NCI-H1417 (cell line): ENCODE measurements at places on chromosomes 3 and 15.

DNA sequence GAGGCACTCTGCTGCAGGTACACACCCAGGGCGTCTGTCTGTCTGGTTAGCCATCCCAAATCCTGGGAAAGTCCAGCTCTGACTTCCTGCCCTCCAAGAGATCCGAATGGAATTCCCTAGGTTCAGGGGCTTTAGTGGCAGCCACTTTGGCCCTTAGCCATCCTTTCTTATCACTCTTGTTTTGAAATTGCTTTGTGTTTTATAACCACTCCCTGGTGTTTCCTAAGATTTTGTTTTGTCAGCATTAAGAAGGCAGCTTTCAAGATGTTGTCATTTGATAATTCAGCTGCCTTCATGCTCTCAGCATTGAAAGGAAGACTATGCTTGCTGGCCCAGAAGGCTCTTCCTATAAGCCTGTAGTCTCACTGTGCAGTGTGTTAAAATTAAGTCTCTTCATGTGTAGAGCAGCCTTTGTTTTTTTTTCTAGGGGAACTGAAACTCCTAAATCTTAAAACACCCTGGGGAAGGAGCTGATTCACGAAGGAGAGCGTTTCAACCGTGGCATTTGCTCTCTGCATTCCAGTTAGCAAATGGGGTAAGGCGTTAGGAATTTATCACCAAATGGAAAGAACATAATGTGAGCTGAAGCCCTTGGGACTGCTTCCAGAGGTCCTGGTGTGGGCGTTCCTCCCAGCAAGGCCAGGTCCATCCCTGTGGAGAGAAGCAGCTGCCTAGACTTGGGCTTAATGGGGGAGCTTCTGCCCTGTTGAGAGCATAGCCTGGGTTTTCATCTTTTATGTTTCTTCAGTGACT is 14.2 kb upstream of the CLEC3B start:
- no peak for DNase-seq

DNA sequence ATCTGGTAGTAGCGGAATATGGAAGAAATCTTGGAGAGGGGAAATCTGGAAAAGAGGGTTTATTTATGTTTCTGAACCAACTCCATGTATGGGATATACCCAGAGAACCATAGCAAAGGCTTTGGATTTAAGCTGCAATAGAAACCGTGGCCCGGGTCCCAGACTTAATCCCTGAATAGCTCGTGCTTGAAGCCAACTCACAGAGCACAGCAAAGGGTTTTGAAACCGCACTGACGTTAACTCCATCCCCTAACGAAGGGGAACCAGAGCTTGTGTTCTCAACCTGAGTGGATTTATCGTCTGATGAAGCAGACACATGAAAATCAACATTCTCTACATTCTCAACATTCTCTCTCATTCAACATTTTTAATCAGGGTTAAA is 154.6 kb downstream of the APBA2 start:
- DNase-seq: no peak

DNA sequence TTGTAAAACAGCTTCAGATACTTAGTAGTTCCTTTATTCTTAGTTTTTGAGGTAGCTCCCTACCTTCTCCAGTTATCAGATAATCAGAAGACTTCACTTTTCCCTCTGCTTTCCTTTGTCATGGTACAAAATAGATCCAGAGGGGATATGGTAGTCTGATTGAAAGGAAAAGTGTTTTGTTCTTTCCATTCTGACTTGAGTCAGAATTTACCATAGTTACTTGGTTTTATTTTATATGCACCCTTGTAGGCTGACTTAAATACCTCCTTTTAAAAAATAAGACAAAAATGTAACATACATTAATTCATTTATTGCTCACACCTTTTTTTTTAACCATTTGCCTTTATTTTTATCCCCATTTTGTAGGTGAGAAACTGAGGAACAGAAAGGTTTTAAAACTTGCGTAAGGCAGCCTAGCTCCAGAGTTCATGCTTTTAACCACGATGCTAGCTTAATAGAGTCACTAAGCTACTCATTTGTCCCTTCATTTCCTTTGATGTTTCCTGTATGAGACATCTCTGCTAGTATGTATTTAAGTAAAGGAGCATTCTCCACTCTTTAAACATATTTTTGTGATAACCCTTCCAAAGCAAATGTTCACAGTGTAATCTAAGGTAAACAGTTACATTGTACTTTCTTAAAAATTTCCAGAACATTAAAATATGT is 187.5 kb downstream of the KLHL25 start:
- no peak for DNase-seq

- DNase-seq: no peak
Observed at GRCh38 chr3:51937014-51937413, 4.7 kb downstream of the RRP9 start.

DNA sequence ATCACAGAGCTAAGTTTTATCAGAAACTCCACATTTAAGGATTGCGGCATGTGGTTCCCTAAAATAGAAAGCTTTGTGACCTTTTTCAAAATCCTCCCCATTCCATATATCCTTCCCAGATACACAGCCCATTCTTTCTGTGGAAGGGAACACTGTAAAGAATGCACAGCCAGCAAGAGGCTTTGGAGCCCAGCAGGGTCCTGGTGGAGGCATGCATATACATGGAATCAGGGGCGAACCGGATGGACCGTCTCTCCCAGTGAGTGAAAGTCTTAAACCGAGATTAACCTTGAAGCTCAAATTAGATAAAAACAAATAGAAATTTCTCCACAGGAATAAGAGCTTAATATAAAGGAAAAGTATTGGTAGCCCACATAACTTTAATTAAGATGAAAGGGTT is 436.2 kb upstream of the MDFIC2 start:
- no peak for DNase-seq

DNA sequence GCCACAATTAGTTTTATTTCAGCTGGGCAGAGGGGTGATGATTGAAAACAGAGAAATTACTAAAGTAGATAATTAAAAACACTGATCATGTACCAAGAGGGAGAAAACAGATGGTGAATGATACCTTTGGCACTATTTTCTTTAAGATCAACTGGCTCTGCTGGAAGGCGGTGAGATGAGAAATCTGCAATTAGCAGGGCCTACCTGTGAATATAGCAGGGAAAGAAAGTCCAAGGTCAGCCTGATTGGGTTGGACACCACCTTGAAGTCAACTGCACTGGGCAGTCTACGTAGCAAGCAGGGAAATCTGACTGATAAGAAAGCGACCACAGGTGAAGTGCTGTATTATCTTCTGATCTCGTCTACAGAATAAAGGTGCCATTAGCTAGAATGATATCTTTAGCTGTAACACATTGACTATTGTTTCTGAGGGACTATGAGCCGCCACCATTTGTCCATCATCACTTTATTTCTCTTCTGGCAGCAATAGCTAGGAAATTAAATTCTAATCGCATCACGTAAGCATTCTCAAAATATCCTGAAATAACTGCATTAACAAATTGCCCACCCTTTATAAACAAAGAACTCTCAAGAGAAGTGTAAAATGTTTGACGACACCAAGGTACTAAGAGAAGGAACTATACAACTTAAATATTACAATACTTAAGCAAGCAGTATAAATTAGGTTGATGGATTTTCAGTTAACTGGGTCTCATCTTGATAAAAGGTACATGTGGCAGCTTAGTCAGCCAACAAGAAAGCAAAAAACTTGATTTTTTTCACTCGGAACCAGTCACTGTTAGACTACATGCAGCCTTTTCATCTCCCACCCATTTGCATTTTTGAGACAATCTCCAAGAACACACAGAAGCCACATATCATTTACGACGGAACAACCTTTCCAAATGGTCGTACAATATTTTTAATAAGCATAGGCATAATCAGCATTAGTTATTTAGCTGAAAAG is 1.3 kb downstream of the NEDD4 start:
- no peak for DNase-seq

- no peak for DNase-seq
Observed at GRCh38 chr3:136811701-136812100, 7.2 kb upstream of the SLC35G2 start.

DNA sequence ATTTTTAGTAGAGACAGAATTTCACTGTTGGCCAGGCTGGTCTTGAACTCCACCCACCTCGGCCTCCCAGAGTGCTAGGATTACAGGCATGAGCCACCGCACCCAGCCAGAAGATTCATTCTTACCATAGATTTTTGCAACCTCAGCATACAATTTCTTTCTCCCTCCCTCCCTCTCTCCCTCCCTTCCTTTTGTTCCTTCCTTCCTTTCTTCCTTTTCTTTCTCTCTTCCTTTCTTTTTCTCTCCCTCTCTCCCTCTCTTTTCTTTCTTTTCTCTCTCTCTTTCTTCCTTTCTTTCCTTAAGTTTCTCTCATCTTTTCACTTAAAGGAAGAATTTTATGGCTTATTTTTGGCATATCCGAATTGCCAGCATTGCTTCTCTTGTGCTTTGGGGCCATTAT is 58.0 kb downstream of the PRKAR2A start:
- no peak for DNase-seq

DNA sequence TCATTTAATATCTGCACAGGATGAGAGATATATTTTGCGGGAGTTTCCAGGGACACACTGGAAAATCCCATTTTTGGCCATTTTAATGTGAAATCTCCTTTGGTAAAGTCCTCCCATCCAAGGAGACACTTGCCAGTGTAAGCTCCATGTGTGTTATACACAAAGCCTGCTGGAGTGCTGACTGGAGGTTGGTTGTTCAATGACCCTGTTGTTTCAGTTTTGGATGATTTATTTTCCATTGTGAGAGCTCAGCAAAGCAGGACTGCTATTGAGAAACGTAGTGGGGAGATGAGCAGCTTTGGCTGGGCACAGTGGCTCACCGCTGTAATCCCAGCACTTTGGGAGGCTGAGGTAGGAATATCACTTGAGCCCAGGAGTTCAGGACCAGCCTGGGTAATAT is 127.7 kb downstream of the NUP210 start:
- DNase-seq: no peak

DNA sequence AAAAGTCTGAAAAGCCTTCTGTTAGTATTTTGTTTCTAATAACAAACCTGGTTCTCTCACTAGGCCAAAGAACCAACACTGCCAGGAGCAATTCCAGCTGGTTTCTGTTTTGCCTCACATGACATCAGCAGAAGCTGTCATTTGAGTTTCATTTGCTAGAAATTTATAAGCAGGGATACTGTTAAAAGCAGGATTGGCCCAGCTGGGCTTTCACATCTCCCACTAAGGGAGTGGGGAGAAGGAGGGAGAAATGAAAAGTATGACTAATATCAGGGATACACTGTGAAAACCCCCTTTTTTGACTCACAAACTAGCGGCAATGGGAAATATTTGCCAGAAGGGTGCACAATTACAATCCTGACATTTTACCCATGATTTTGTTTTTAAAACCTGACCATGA is 5.3 kb downstream of the CCDC80 start:
- DNase-seq: peak; percentile 20

GRCh38 chr15:63791228-63791627 is 42.5 kb downstream of the HERC1 start:
- DNase-seq: no peak

GRCh38 chr15:59686389-59686788 is 2.7 kb downstream of the BNIP2 start:
- DNase-seq: no peak

- no peak for DNase-seq
Observed at GRCh38 chr3:140051019-140051957, 116.3 kb downstream of the CLSTN2 start.

DNA sequence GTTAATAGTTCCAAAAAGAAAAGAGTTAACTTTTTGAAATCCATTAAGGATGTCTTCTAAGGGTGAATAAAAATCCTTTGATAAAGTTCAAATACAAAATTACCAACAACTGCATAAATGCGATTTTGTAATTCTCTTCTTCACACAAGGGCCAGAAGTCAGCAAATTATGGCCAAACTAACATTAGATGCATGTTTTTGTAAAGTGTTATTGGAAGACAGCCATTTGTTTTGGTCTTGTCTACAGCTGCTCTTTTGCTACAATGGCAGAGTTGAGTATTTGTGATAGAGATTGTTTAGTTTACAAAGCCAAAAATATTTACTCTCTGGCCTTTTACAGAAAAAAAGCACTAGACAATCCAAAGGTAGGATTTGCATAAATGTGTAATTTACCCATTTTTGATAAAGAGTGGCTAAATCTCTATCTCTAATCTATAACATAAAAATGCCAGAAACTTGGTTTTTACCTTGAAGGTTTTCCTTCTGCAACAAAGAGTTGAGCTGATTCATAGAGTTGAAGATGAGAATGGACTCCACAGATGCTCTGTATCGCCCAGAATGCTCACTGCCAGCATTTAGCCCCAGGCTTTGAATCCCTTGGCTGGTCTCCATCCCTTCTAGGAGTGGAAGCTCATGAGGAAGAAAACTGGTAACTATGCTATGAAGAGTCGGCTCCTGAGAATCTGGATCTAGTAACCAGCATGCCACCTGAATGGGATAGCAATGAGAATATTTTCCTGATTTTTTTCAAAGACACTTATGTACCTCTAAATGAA is 64.5 kb downstream of the POLQ start:
- DNase-seq: no peak

- no peak for DNase-seq
Observed at GRCh38 chr15:45157974-45158373, 28.2 kb downstream of the DUOX1 start.

DNA sequence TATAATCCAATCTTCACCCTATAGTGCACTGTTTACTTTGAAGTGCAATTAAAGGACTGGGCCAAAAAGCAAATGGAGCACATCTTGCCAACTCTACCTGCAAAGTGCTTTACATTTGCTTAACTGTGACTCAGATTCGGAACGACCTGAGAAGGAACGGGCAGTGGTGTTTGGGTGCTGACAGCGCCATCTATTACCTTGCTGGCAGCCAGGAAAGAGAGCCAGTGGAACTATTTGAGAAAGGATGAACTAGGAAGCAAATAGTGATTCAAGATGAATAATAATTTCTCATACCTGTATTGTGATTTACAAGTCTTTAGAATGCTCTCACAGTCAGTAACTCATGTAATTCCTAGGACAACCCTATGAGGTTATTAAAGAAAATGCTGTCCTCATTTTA is 312.9 kb downstream of the PDCD6IP start:
- no peak for DNase-seq

DNA sequence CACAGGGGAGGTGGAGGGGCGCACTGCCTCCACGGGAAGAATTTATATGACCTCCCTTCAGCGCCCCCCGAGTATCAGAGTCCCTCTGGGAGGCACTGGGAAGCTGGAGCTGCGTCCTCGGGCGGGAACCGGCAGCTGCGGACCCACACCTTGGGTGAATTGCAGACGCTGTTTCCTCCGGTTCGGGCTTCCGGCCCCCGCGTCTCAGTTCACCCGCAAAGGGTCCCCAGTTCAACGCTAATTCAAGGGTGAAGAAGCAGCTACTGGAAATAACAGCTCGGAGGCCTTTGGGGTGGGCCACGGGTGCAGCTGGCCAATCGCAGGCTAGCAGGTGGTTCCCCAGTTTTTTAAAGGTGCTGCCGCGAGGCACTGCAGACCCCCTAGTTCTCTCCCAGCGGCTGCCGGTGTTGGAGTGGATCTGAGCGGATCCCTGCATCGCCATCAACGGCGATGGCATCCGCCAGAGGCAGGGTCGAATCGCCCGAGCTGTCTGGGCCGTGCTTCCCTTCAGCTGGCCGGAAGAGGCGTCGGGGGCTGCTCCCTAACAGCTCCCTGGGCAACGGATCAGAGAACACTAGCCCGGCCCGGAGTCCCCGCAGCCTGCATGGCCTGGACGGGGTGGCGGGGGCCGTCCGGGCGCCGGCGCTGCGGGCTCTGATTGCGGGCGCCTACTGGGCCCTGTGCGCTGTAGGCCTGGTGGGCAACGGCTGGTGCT is 19.4 kb upstream of the ADAMTS7 start:
- no peak for DNase-seq

GRCh38 chr3:187015903-187016638 is 85.7 kb downstream of the ST6GAL1 start:
- DNase-seq: no peak
